ENCODE measurements at places on chromosomes 1 and 21.

DNA sequence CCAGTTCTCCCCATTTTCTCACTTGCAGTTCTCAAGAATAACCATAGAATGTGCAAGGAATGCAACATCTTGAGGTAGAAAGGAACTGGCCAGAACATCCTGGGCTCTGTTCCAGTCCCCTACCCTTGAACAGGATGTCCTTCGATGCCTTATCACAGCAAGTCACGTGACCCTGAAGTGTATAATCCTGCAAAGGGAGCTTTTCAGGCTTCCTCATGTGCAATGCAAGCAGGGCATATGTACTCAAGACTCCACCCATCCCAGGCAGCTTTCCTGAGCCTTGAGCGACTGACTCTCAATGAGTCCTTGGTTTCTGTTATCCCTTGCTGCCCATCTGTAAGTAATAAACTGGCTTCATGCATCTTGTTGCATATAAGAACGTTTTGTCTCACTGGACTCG lies 311.0 kb downstream of the MRPL39 start:
- no peak for DNase-seq

- no peak for DNase-seq
These were observed 1.9 kb downstream of the SLC39A1 start for GRCh38 chr1:153961421-153961820.

DNA sequence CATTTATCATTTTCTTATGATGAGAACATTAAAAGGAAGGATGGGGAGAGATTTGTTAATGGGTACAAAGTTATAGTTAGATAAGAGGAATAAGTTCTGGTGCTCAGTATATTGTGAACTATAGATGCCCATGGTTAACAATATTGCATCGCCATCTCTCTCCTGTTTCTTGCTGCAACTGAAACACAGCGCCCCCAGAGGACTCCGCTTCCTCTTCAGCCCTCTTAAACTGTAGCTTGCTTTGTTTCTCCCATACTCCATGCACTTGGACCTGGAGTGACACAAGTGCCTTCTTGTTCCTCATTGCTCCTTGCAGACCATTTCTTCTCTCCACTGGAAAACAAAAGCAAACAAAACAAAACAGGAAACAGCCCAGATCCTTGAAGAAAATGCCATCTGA lies 70.1 kb upstream of the NTPCR start:
- peak; percentile 39 for DNase-seq

DNA sequence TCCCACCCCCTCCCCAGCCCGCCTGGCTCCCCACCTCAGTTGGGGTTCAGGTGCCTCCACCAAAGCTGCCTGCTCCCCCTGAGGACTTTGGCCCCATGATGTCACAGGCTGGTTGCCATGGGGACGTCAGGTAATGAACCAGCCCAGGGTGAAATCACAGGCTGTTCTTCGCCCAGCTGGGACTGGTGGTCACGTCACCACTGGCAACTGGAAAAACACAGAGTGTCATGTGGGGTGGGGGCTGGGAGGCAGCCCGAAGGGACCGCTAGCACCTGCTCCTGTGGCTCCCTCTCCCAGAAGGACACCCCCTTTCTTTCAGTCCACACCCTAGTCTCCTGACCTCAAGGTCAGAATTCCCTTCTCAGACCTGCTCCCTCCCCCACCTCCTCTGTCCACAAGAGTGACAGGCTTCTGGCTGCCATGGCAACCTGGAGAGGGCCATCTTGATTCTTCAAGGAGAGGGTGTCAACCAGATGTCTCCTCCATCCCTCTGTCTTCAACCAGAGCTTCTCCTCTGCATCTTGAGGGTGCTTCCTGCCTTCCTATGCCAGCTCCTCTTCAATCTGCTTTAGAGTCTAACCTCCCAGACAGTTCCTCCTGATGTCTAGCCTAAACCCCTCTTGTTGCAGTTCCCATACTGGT lies 6.2 kb downstream of the FAM131C start:
- DNase-seq = peak; percentile 69

DNA sequence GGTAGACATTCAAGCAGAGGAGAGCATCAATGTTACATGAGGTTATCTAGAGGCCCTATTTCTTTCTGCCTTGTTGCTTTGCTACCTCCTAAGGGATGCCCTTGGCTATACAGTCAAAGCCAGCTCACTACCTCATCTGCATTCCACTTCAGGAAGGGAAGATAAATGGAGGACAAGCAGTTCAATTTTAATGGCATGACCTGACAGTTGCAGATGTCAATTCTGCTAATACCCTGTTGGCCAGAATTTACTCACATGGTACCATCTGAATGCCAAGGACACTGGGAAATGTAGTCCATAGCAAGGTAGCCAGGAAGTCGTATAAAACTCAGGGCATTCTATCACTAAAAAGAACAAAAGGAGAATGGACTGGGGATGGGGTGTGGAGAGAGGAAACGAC lies 31.5 kb downstream of the PALMD start:
- no peak for DNase-seq

DNA sequence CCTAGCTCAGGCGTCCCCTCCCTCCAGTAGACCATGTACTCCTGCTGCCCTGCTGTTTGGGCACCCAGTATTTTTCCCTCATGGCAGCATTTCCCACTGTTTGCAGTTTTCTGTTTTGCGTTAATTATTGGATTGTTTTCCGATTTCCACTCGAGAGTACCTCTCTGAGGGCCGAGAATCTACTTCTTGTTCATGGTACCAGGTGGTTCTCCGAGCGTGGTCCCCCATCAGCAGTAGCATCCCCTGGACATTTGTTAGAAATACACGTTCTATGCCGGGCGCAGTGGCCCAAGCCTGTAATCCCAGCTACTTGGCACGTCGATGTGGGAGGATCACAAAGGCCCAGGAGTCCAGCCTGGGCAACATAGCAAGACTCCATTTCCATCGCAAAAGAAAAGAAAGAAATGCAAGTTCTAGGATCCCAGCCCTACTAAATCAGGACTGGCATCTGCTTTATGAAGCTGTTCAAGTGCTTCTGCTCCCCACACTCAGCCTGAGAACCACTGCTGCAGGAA lies 690 bp downstream of the RRP1 start:
- no peak for DNase-seq

DNA sequence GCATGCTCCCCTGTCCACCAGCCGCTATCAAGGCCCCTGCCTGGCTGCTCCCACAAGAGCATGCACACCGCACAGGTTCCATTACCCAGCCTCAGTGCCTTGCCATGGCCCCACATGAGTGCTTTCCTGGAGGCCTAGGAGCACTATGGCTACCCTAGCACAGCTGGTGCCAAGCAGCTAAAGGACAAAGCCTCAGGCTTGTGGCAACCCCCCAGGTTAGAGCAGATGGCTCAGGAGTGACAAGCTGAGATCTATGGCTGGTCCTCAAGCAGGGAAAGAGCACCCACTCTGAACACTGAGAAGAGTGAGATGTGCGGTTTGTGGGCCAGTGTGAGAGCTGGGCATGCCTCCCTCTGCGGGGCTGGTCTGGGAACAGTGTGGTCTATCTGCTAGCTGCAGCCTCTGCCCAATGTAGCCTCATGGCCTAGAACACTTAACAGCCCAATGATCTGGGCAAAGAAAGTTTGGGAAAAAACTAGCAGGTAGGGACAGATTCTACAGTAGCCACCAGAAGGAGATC lies 129.8 kb downstream of the VAV3 start:
- no peak for DNase-seq

- no peak for DNase-seq
These were observed 14.7 kb downstream of the CSF1 start for GRCh38 chr1:109925159-109925990.

Measured in NCI-H1436 (cell line).